ENCODE measurements at places on chromosomes 6 and 20.

GRCh38 chr6:14135893-14136539 is 18.4 kb downstream of the CD83 start:
- no peak for DNase-seq

- peak; percentile 25 for DNase-seq
Observed at GRCh38 chr6:15017261-15017660, 228.6 kb upstream of the JARID2 start.

- DNase-seq: no peak
Observed at GRCh38 chr6:109298605-109299264, 83.5 kb downstream of the CD164 start.

DNA sequence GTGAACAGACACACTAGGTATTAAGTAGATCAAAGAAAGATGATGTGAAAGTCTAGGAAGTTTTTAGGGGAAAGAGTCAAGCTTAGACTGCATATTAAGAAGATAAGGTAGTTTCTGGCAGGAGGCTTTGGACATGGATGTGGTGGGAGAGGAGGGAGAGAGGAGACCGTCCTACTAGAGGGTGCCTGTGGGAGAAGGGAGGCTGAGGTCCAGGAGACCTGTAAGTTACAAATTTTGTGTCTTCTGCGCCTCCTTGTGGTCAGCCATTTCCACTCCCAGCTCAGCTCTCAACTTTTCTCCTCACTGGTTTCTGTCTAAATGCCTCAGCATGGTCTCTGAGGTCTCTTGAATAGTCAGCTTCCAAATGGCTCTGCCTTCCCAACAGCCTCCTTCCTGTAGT is 193.5 kb downstream of the UNC5CL start:
- peak; percentile 30 for DNase-seq

GRCh38 chr6:4935486-4935885 is 68.4 kb downstream of the RPP40 start:
- no peak for DNase-seq

- DNase-seq: no peak
Observed at GRCh38 chr6:33606642-33607041, 14.5 kb upstream of the ITPR3 start.

- peak; percentile 90 for DNase-seq
Observed at GRCh38 chr6:101607111-101607690, 213.7 kb downstream of the GRIK2 start.

DNA sequence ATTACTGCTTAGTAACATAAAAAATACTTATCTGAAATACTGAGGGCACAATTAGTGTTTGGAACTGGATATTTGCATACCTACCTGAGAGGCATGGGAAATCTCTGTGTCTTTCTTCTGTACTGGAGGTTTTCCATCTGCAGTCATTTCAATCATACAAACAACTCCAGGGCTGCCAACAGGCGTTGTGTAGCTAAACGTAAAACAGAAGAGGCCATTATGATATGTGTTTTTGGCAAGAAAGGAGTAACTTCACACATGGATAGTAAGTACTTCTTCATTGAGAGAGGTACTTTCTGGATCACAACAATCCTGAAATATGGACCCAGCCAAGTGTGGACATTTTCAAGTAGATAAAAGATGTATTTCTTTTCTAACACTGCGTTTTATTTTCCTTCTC is 363.4 kb downstream of the PHF3 start:
- no peak for DNase-seq

GRCh38 chr20:35731469-35731788 is 10.6 kb downstream of the RBM39 start:
- DNase-seq: no peak

DNA sequence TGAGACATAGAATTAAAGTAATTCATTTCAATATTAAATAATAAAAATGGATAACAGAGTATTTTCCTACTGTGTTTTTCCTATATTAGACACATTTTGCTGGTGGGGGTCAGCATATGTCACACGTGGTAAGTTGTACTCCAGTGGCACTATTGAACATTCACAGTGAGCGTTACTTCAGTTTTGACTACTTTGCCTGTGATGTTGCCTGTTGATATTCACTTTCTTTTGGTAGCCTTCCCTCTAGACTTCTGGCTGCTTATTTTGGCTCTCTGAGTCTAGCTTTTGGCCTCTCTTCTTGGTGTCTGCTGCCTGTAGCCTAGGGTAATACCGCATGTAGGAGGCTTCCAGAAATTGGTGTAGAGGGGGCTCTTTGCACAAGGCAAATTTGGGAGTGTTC is 64.4 kb upstream of the TFB1M start:
- DNase-seq: no peak

DNA sequence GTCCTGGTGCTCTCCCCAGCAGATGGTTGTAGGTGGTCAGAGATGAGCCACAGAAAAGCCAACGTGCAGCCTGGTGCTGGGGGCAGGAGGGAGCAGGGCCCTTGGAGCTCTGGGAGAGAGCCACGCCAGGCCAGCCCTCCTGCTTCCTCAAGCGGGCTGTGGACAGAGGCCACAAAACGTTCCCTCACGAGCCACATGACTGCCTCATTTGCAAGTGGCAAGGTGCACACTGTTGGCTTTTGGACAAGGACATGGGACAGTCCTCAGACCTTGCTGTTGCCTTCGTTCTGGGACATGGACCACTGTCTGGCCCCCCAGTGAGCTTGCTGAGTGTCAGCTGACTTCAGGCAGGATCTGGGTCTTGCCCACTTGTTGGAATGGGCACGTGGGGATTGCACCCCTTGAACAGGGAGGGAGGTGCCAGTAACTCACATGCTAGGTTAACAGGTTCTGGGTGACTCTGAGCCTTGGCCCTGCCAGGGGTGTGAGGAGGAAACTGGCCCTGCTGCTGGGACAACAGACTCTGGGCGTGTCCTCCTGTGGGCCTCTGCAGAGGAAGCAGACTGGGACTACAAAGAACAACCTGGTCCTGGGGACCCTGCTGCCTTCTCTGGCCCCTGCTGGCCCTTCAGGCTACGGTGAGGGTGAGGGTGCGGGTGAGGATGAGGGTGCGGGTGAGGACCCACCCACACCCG is 2.6 kb downstream of the SLCO4A1 start:
- DNase-seq: no peak

DNA sequence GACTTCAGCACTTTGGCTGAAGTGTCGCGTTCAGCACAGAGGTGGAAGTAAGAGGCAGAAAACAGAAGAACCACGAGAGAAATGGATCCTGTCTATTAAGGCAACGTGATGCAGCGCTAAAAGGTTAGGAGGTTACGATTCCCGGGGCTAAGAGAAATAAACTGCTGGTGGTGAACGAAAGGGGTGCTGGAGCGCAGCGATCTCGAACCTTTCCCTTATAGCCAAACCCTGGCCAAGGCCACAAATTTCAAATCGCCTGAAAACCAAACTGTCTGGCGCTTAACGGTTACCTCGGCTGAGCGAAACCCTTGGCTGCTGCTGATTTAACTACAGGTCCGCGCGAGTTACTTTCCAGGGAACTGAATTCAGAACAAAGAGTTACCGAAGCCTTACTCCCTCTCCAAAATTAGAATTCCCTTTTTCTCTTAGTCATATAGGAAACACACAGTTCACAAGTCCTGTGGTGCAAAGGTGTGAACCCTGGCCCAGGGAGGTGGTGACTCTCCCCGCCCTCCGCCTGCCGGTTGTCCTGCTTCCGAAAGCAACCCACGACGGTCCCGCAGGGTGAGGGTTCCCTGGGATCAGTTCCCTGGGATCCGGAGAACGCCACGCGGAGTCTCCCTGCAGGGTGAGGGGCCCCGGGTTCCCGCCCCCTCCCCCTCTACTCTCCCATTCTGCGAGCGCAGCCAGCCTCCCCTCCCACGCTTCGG is 1.3 kb upstream of the SLC35D3 start:
- peak; percentile 2 for DNase-seq
